ENCODE measurements at places on chromosomes 1 and 21.

GRCh38 chr1:60942896-60943638, 139.3 kb upstream of the NFIA start:
- DNase-seq: peak; percentile 35

GRCh38 chr1:27961646-27962221, 2.0 kb downstream of the XKR8 start:
- no peak for DNase-seq

DNA sequence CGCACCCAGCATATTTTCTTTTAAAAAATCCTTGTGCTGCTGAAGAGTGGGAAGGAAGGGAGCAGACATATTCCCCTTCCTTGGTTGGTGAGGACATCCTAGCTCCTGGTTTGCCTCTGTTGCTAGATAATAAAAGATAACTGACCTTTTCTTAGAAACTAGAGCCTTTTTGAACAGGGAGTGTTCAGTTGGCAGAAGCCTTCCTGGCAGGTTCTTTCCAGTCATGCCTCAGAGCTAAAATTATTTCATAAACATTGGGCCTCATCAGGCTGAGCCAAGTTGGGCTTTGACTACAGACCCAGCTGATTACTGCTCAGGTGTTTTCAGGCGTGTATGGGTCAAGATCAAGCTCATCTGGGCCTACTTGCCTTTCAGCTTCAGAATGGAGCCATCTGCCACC, 22.7 kb upstream of the SH3BGRL3 start:
- DNase-seq: no peak

DNA sequence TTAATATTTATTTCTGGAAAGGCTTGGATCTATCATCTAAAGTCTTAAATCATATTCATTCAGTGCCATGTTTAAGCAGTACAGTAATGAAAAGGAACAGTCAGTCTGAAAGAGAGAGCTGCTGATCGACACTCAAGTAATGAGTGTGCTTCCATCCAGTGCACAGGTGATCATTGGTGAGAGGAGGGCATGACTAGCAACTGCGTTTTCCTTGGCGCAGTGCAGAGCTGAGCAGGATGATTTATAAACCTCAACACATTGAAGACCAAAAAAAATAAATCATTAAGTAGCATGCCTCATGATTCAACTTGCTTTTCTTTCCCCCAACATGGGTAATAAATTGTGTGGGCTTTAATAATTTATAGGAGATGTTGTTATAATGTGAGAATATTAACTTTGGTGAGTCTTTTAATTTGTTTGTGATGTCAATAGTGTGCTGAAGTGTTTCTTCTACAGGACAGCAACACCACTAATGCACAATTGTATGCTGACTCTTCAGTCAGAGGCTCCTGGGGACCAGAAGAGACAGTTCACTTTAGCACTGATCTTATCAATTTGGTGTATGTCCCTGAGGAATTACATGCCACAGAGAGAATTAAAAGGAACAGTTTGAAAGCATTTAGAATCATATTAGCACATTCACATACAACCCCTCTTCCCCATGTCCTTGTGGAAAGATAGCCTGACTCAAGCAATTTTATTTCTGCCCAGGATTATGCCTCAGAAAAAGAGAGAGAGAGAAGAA, 199.7 kb upstream of the ADGRL2 start:
- no peak for DNase-seq

DNA sequence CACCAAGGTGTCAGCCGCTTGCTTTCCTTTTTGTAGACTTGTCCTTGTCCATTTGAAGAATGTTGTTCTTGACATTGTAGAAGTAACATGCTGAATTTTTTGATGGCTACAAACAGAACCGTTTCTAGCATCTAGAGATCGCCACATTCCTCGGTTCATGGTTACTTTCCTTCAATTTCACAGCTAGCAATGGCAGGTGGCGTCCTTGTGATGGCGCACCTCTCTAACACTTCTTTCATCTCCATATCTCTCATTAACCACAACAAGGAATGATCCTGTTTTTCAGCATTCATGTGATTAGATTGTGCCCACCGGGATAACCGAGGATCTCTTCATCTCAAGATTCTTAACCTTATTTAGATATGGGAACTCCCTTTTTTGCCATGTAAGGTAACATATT, 2129.8 kb downstream of the NCAM2 start:
- DNase-seq: no peak

DNA sequence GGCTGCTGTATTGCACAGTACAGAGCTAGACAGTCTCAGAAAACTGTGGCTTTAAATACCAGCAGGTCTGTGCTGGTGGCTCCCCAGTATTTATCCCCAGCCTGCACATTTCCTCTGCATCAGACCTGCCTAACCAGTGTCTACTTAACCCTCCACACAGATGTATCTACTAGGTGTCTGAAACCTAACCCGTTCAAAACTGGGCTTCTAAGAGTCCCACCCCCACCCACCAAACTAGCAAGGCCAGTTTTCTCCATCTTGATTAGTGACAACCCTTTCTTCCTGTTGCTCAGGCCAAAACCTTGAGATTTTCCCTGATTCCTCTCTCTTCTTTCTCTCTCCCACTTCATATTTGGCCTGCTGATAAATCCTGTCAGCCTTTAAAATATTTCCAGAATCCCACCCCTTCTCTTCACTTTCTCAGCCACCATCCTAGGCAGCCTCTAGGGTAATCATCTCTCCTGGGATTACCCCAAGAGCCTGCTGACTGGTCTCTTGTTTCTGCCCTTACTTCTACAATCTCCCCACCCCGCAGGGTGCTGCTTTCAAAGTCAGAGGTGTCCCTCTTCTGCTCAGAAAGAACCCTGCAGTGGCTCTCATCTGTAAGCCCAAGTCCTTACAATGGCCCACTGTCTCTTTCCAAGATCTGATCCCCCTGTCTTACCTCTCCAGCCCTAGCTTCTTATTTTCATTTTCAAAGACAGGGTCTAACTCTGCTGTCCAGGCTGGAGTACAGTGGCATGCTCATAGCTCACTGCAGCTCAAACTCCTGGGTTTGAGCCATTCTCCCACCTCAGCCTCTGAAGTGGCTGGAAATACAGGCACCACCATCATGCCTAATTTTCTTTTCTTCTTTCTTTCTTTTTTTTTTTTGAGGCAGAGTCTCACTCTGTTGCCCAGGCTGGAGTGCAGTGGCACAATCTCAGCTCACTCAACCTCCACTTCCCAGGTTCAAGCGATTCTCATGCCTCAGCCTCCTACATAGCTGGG, 45.2 kb downstream of the H3-3A start:
- DNase-seq: no peak

GRCh38 chr1:240138867-240139266, 47.2 kb downstream of the FMN2 start:
- no peak for DNase-seq

DNA sequence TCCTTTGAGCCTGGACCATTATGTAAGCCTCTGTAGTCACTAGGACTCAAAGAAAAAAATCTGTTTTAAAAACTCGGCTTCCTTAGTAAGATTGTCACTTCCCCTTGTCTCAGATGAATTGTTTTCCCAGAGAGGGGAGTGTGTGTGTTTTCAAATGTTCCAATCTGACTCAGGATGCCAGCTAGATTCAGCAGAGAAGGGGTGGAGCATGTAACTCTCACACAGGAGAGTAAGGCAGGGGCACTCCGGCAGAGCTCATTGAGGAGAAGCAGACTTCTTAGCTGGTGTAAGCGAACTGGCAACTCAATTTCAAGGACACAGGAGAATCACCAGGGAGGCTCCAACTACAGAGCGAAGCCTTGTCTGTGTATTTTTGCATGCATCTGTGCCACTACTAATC, 623.2 kb downstream of the LMO4 start:
- DNase-seq: no peak

- DNase-seq: no peak
Observed at GRCh38 chr1:10957133-10957532, 55.3 kb upstream of the TARDBP start.

- peak; percentile 61 for DNase-seq
Observed at GRCh38 chr1:207049974-207050391, 1.0 kb downstream of the YOD1 start.

- no peak for DNase-seq
Observed at GRCh38 chr1:96308314-96308713, 413.3 kb upstream of the PTBP2 start.

DNA sequence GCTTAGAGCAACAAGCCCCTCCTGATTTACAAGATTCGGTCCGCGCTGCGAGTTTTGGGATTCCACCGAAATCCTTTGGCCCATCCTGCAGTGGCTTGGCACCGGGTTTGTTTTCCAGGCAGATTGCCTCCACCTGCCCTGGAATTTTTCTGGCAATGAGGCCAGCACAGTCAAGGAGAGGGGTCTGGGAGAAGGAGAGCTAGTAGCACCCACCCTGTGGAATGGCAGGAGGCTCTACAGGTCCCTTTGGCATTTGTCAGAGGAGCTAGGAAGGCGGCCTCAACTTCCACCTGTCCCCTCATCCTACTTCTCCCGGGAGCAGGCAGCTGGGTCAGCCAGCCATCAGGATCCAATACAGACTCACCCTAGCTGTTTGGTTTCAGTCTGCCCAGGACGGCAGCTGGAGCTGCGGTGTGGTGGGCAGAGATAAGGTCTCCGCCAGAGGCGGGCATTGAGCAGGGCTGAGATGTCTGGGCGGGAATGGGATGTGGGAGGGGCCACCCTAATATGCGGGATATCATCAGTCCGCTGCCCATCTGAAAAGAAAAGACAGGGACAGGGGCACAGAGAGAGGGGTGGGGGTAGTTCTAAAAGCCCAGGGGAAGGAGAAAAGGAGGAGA, 37.8 kb upstream of the PRELP start:
- no peak for DNase-seq

DNA sequence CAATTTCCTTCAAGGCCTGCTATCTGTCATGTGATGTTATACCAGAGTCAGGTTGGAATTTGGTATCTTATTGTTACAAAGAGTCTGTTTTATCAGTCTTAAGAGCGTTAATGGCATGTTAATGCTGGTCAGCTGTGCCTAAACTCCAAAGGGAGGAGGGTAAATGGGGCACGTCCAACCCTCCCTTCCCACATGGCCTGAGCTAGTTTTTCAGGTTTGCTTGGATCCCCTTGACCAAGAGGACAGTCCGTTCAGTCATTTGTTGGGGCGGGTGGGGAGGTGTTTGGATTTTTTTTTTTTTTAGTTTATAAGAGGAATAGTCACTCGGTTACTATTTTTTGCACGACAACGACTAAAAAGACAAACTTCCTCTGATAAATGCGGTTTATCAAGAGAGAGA, 63.8 kb upstream of the LYST start:
- no peak for DNase-seq

- no peak for DNase-seq
Observed at GRCh38 chr1:118998171-118998570, 10.0 kb upstream of the TBX15 start.

DNA sequence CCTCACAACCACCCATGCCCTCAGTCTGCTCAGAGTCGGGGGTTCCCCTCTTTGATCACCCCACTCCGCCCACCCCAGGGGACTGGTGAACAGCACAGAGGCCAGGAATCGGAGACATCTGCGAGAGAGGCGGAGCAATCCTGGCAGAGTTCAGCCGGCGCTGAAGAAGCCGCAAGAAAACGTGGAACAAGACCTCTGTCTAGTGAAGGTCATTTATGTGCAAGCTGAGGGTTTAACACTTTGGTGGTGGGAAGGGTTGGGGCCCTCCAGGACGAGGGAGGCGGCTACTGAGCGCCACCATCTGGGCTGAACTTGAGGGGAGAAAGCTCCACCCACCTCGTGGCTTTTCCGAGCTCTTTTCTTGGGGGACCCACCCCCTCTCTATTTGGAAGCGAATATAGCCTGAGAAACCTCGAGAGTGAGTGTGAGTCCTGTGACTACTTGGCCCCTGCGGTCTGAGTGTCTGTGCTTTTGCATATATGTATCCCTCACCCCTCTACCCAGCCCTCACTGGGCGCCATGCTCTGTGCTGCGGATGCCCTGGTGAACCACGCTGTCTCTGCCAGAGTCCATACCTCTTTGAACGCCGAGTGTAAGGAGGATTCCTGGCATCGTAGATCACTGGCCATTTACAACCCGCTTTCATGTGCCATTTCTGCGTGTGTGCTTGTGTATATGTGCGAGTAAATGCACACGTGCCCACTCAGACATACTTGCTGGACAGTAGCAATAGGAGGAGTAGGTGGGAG, 1.2 kb upstream of the EPHA10 start:
- DNase-seq: peak; percentile 23

GRCh38 chr1:77504986-77505385, 177.5 kb downstream of the ZZZ3 start:
- DNase-seq: no peak

DNA sequence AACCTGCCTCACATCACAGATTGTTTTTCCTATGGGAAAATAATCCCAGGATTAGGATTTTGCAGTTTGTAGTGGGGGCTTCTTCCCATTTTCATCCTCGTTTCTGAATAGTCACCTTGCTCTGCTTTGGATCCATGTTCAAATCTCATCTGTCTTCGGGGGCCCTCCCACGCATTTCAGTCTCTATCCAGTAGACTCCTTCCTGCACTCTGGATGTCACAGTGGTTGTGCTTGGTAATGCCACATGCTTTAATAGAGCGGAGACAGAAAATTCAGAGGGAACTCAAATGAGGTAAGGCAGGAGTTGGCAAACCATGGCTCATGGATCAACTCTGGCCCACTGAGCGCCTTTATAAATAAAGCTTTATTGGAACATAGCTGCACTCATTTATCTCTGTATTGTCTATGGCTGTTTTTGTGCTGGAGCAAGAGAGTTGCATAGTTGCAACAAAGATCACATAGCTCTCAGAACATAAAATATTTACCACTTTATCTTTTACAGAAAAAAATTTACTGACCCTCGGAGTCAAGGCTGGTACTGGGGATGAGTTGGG, 101.0 kb downstream of the SPATA46 start:
- no peak for DNase-seq

- DNase-seq: no peak
Observed at GRCh38 chr1:72229893-72230292, 52.4 kb downstream of the NEGR1 start.

GRCh38 chr1:228739826-228740225, 4.5 kb downstream of the RHOU start:
- no peak for DNase-seq

DNA sequence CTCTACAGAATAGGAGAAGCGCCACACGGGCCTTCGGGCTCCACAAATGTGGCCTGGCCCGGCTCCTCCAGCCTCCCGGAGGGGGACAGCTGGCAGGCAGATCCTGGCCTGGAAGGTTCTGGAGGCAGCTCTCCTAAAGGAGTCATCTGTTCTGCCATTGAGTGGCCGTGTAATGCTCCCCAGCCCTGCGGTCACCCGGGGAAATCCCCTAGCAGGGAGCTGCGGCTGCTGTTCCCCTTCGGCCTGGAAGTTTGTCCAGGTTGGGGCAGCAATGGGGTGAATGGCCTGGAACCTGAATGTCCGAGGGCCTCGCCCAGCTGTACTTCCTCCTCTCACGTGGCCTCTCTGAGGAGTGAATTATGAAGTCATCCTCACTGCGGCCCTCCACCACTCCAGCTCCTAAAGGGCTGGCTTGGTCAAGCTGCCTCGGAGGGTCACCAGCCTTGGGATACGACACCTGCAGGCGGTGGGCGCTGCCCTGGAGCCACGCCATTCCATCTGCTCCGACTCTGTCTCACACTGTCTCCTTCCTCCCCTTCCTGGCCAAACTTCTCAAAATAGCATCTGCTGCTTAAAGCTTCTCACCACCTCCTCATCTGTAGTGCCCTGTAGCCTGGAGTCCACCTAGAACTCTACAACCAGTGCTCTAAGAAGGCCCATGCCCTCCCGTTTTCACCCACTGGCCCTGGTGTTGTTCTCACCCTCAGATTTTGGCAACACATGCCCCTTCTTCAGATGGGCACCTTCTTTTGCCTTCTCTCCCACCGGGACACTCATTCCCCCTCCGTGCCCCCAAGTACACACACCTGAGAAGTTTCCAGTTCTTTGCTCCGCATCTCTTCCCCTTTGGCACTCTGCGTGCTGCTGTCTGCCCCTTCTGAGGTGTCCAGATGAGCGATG, 54.4 kb upstream of the TMPRSS2 start:
- no peak for DNase-seq

- DNase-seq: no peak
Observed at GRCh38 chr1:93989601-93990000, 80.4 kb upstream of the GCLM start.

- DNase-seq: no peak
Observed at GRCh38 chr1:6848816-6849215, 63.6 kb downstream of the CAMTA1 start.
